ENCODE measurements at places on chromosomes 6 and 20.

GRCh38 chr20:21682521-21682954 lies 22.9 kb upstream of the PAX1 start:
- no peak for DNase-seq

DNA sequence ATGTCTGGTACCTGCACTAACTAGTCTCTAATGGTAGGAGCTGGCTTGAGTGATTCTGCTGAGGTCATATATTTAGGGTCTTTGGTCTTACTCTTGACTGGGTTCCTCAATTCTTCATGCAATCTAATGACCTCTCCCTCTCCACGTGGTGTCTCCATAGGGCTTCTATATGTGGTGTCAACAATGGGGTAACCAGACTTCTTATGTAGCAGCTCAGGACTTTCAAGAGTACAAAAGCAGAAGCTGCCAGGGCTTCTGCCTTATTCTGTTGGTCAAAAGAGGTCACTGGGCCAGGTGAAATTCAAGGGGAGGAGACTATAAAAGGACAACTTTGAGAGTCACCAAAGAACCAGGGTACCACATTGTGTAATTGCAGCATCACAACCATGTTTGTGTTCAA lies 54.3 kb downstream of the NUS1 start:
- no peak for DNase-seq

DNA sequence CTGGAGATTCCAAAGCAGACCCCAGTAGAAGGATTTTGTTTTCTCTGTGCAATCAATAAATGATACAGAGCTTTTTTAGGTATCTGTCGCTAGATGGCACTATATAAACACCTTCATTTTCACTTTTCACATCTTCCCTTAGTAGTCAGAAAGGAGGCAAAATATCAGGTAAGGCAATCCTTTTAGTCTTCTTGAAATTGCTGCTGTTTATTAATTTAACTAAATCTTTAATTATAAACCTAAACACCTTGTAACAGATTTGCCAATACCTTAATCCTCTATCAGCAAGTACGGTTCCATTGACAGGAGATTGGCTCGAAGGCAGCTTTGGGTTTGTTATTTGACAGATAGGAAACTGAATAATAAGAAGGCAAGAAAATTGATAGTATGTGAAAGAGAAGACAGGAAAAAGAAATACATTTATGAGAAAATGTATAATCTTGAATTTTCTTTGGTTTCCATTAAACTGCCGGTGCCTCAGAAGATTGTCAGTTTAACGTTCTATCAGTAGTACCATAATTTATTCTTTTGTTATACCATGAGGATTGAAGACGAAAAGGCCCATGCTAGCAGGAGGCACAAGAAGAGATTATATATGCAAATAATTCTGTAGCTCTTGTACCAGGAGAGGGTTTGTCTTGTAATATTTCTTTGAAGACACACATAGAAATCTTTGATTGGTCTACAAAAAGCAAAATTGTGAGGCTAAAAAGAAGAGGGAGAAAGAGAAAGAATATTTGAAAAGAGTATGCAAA lies 23.5 kb upstream of the IBTK start:
- DNase-seq = no peak

- DNase-seq = no peak
These were observed 158.3 kb downstream of the DOK5 start for GRCh38 chr20:54633374-54634355.

DNA sequence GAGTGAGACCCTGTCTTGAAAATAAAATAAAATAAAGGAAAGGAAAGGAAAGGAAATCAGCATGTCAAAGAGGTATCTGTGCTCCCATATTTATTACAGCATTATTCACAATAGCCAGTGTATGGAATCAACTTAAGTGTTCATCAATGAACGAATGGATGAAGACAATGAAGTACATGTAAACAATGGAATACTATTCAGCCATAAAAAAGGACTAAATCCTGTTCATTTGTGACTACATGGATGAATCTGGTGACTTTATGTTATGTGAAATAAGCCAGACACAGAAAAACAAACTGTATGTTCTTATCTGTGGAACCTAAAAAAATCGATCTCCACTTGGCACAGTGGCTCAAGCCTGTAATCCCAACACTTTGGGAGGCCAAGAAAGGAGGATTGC lies 28.0 kb upstream of the TOP1 start:
- no peak for DNase-seq

DNA sequence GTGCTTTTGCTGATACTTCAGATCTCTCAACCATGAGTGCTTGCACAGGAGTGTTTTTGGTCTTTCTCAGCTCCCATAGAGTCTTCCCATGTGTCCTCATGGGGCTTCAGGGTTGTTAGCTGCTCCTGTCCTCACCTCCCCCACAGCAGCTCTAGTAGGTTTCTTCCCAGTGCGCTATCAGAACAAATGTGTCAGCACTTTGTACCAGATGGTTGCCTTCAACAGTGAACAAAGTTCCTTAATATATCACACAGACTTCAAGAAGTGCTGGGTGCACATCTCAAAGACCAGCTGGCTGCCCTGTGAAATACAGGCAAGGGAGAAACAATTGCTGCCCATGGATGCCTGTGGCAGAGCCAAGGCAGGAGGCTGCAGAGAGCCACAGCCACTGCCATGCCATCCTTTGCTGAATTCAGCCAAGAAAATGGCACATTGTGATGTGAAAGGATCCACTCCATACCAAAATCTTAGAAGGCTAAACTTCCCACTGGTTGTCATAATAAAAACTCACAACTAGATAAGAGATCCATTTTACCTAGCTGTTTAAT lies 471.3 kb downstream of the C6orf118 start:
- no peak for DNase-seq

DNA sequence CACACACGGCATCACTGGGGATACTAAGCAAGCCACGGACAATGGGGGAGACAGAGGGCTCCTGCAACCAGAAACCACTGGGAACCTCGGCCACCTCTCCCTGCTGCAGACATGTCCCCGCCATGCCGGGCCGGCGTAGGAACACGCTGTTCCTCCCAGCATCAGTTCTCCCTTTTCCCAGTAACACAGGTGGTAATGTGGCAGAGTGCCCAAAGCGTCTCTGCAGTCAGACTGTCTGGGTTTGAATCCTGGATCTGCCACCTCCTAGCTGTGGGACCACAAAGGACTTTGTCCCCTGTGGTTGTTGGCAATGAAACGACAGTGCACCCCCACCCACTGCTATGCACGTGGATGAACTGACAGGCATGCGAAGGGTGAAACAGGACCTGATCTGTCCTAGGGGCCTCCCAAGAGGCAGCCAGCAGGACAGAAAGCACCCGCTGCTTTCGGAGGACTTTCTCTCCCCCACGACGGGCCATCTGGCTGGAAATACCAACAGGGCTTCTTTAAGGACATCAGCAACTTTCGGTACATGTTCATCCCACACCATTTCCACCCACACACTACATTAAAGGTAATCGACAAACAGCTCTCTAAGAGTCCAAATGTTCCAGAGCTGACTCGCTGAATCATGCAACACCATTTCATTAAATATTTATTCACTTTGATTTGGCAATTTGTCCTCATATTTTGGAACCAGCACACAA lies 74.1 kb downstream of the SULF2 start:
- DNase-seq = no peak

DNA sequence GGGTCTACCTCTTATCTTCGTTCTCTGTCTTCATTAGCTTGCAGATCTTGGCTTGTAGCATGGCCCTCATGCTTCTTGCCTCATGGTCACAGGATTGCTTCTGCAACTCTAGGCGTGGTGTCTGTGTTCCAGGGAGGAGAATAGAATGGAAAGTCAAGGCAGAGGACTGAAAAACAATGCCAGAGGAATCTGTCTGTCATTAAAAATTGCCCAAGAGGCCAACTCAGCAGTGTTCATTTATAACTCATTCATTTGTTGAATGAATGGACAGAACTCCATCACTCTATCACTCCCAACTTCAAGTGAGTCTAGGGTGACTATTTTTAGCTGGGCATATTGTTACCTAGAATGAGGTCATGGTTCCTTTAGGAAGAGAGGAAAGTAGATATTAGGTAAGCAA lies 179.6 kb downstream of the UST start:
- no peak for DNase-seq

DNA sequence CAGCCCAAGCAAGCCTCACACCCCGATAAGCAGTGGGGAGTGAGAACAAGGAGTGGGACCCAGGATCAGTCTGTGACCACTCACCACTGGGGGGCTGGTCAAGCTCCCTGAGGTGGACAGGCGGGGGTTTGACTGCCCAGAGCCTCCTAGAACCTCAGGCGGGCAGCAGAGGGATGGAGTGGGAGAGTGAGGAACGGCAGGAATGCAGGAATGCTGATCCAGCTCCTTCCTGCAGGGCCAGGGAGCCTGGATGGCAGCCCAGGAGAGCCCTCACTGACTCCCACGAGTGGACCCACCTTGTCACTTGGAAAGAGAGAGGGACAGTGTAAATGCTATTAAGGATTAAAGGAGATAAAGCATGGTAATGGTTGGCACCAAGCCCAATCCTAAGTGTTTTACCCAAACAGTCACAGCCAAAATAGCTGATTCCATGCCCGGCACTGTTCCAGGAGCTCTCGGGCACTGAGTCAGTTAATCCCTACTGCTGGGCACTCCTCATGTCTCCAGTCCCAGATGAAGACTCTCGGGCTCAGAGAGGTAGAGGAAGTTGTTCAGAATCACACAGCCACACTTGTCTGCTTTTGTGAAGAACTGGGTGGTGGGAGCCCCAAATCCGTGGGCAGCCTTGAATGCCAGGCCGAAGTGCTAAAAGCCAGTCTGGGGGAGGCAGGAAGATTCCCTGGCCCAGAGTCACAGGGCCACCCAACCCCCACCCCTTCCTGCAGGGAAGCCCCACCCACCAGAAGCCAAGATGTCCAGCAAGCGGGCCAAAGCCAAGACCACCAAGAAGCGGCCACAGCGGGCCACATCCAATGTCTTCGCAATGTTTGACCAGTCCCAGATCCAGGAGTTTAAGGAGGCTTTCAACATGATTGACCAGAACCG lies 3.1 kb downstream of the MYL9 start:
- peak; percentile 77 for DNase-seq

DNA sequence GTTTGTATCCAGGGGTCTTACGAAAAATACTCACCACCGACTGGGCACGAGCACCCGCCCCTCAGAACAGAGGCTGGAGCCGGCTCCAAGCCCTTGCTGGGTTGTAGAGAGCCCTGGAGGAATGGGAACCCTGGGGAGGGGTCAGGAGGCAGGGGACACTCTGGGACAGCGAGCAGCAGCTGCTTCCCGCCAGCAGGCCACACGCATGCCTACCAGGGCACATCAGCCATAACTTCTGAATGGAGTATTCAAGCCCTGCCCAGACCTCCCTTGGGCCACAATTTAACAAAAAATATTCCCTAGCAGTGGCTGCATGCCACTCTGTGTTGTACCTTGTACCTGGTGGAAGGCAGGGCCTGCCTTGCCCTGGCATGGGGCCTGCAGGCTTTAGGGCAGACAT lies 31.6 kb upstream of the CD93 start:
- DNase-seq = peak; percentile 47

DNA sequence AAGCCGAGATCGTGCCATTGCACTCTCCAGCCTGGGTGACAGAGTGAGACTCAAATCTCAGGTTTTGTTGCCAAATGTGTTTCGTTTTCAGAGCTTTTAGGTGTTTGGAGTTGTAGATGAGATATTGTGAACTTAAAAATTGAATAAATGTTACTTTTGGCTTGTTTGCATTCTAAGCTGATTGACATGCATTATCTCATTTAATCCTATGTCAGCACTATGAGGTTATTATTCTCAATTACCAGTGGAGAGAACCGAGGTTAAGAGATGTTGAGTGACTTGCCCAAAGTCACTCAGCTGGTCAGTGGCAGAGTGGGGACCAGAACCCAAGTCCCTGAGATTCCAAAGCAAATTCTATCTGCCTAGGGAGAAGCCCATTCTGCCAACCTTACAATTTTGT lies 72.6 kb upstream of the PIM1 start:
- no peak for DNase-seq

DNA sequence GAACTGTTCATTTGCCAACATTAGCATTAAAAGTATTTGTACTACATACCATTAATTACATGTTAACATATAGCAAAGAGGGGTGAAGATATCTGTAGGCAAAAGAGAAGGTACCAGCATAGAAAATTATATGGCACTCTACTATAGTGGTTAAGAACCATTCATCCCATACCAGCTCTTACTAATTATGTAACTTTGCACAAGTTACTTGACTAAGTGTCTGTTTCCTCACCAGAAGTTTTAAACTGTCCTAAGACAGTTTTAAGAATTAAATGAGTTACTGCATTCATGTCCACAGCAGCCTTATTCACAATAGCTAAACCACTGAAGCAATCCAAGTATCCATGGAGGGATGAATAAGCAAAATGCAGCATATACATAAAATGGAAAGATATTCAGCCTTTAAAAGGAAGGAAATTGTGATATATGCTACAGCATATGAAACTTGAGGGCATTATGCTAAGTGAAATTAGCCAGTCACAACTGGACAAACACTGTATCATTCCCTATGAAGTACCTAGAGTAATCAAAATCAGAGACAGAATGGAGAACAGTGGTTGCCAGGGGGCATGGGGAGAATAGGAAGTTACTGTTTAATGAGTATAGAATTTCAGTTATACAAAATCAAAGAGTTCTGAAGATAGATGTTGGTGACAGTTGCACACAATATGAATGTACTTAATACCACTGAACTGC lies 98.9 kb downstream of the RNGTT start:
- DNase-seq = no peak

DNA sequence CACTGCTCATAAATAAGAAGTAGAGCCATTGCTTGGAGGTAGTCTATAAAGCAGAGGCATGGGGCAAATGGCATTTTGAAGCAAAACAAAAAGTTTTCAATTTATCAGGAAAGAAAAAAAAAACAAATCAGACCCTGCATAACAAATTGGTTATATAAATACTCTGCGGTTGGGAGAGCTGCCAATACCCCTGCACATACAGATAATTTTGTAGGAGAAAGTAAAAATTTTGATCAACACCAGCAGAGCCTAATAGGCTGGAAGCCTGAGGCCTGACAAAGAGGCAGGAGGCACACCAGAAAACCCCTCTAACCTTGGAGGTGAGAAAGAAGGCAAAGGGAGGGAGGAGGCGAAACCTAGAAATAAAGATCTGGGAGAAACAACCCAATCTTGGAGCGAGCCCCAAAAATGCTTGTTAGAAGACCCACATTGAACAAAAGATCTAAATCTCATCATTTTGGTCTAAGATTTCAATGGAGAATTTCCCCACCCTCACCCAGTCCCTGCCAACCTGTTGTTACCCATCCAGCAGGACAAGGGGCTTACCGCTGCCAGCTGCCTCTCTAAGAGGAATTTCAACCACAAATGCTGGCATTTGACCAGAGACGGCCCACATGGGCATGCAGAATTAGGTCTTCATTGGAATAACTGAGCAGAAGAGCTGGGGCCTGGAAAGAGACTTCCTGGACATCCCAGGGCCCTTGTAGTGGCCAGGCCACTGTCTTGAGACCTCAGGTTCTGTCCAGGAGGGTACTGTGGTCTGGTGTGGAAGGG lies 28.4 kb downstream of the FOXA2 start:
- DNase-seq = no peak

GRCh38 chr20:45950330-45950646 lies 15.8 kb downstream of the PCIF1 start:
- DNase-seq = no peak

DNA sequence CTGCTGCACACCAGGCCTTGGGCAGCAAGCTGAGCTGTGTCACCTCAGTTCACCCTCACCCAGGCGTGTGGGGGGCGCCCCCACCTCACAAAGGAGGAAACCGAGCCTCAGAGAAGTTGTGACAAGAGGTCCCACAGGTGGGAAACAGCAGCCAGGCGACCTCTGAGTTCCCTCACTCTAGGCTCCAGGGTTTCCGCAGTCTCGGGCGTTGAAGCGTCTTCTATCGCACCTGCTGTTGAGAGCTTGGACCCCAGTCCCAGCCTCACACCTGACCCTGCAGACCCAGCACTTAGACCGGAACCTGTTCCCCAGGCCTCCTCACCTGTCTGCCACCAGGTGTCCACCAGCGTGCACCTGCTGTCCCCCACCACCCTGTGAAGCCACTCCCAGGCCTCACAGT lies 22.3 kb upstream of the APMAP start:
- no peak for DNase-seq
